ENCODE measurements at places on chromosomes 1 and 21.
A peak's percentile ranks its signal among the peaks of the same experiment; 100 is the strongest.

DNA sequence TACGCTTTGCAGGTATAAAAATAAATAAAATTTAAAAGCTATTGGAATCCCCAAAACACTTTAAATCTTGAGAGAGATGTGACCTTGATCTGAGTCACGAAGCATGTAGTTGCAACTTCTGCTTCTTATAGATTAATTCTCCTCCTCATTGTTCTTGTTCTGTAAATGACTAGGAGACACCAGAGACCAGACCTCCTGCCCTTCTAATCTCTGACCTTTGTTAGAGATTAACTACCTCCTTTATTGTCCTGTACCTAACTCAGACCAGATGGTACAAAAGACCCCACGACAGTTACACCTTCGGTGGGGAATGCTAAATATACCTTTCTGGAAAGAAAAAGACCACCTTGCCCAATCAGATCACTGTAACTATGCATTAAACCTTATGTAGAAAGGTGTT, 76.9 kb upstream of the NEK2 start:
- DNase-seq: no peak

- DNase-seq: no peak
Measured at GRCh38 chr1:212562771-212563170, 45.8 kb upstream of the ATF3 start.

- DNase-seq: no peak
Measured at GRCh38 chr21:15272171-15272570, 207.4 kb upstream of the NRIP1 start.

DNA sequence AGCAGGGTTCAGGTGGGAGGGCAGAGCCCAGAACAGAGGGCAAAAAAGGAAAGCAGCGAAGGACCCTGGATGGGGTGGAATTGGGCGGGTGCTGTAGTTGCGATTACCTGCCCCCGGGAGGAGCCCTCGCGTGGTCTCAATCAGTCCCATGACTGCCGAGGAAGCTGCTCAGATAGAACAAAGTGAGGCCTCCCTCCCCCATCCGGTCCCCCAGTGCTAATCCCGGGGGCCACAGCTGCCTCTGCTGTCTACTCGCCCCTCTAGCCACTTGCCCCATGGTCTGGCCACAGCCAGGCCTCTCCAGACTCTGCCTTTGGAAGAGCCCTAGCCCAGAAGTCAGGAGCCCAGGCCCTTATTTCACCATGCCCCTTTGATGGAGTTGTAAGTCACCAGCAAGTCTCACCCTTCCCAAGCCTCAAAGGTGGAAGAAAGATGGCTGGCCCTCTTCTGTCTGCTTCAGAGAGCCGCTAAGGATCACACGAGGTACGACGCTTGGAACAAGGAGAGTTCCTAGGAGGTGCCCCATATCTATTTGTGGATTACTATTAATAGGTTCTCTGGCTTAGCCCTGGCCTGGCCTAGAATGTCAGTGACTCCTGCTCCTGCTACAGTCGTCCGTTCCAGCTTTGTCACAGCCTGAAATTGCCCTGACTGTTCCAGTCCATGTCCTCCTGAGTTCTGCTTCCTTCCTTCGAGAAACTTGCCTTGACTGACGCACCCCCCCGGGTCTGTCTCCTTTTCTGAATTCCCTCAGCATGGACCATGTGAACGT, 16.4 kb downstream of the ECHDC2 start:
- peak; percentile 18 for DNase-seq

GRCh38 chr1:39752703-39753102, 14.0 kb downstream of the PPIE start:
- DNase-seq: no peak

DNA sequence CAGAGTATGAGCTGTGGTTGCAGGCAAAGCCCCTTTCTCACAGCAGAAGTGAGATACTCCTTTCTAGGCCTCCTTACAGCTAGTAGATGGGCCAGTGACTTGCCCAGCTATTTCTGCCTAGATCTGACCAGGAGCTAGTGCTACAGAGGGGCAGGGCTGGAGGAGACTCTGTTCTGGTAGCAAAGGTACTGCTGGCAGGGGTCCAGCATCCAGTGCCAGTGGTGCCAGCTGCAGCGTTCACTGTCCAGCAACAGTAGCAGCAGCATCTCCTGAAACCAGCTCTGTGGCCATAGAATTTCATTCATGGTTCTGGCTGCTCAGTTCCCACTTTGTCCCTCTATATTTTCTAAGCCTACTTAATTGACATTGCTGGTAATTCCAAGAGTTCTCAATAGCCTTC, 62.5 kb upstream of the CNN3 start:
- no peak for DNase-seq

GRCh38 chr21:37751268-37751975, 164.8 kb downstream of the KCNJ6 start:
- peak; percentile 36 for DNase-seq

GRCh38 chr1:7578206-7578605, 192.9 kb upstream of the VAMP3 start:
- DNase-seq: no peak

DNA sequence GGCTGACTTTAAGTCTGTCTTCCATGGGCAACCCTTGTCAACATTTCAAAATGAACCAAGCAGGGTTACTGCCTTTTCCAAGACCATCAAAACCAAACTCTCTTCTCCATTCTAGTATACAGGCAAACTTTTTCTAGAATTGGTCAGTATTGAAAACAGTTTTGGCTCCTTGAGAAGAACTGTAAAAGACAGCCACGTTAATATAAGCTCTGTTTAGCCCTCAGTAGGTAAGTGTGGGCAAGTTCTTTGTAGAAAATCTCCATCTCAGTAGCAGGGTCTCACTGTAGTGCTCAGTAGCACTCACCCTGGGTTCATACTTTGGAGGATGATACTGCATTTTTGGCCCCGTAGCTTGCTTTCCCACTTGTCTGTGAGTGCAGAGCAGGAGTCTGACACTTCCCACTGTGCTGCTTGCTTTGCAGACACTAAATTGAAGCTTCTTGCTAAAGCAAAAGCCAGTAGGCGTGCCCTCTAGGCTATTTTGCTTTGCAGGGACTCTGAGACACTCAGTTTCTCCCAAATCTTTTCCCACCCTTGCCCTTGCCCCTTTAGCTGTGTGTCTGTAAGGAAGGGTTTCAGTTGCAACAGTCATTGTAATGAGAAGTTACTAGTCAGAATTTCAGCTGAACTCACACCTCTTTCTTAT, 34.3 kb upstream of the CACYBP start:
- DNase-seq: no peak

DNA sequence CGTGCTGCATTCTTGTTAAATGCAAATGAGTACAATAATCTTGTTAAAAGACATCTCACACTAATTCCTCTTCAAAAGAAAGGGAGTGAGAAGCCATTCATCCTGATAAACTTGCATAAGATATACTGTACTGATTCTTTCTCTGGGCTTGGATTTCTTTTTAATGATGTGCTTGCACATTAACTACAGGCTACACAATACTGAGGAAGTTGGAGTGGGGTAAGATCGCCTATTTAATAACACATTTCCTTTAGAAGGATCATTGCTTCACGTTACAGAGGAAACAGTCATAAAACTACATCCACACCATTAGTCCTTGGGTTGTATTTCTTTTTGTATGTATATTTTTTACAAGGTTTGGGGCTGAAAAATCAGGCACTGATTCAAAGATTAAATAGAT, 36.6 kb downstream of the NRIP1 start:
- no peak for DNase-seq

DNA sequence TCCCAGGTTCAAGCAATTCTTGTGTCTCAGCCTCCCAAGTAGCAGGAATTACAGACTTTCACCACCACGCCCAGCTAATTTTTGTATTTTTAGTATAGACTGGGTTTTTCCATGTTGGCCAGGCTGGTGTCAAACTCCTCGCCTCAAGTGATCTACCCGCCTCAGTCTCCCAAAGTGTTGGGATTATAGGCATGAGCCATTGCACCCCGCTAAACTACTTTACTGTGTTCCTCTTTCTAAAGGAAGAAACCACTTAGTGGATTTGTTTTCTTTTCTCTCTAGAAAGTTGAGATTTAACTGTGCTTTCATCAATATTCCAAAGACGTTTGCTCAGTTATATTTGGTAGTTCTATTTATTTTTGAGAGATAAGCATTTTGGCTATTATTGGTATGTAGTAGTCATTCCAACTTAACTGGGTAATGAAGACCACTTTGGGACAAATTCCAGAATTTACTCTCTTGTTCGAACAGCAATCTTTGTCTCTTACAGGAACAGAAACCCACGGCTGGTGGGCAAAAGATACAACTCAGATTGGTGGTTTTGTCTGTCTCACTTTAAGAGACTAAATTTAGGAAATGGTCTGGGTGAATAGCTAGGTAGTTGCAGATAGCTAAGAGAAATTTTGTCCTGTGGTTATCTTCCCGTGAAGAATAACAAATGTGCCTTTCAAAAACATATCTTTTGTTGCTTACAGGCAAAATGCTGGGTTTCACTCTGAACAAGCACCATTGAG, 103.5 kb upstream of the CD55 start:
- DNase-seq: no peak

DNA sequence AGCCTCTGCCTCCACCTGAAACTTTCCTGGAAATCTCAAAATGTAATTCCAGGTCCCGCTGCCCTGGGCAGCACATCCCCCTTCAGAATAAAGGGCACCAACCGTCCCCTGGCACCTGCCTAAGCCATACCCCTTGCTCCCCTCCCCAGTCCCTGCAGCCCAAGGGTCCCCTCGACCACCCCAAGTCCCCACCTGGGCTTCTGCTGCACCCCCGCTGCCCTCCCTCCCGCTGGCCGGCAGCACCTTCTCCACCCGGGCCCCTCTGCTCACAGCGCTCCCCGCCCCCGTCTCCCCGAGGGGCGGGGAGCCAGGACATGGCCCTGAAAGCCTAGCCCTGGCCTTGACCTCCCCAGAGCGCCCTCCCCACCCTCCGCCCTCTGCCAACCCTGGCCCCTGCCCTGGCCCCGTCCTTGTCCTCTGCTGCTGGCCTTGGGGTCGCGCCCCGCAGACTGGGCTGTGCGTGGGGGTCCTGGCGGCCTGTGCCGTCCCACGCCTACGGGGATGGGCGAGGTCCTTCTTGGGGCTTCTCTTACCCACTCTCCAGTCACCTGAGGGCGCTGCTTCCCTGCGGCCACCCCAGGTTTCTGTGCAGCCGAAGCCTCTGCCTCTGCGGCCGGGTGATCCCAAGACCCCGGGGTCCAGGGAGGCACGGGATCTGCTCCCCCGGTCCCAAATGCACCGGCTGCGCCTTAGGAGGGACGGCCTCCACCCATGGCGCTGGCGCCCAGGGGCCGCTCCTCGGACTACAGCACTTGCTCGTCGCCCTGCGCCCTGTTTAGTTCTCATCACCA, 41.7 kb downstream of the WDR4 start:
- no peak for DNase-seq

- DNase-seq: no peak
Measured at GRCh38 chr1:184223216-184223615, 163.6 kb upstream of the C1orf21 start.

DNA sequence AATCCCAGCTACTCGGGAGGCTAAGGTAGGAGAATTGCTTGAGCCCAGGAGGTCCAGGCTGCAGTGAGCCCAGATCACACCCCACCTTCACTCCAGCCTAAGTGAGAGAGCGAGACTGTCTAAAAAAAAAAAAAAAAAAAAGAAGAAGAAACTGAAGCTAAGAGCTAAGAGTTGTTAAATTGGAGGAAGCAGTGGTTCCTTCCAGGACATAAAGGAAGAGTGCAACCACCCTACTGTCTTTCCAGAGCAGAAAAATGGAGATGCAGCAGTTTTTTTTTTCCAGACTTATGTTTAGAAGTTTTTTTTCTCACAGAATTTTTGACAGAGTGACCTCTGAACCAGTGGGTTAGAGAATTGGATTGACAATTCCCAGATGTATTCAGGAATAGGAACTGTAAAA, 88.7 kb downstream of the HLX start:
- DNase-seq: no peak

- no peak for DNase-seq
Measured at GRCh38 chr1:151822404-151822803, 9.2 kb downstream of the RORC start.

GRCh38 chr1:31400393-31400792, 12.6 kb upstream of the SERINC2 start:
- DNase-seq: peak; percentile 79
